ENCODE measurements at places on chromosomes 12 and 14.

- DNase-seq = no peak
These were observed 32.2 kb downstream of the STK38L start for GRCh38 chr12:27276275-27276674.

- DNase-seq = no peak
These were observed 13.9 kb upstream of the TCP11L2 start for GRCh38 chr12:106288494-106289195.

DNA sequence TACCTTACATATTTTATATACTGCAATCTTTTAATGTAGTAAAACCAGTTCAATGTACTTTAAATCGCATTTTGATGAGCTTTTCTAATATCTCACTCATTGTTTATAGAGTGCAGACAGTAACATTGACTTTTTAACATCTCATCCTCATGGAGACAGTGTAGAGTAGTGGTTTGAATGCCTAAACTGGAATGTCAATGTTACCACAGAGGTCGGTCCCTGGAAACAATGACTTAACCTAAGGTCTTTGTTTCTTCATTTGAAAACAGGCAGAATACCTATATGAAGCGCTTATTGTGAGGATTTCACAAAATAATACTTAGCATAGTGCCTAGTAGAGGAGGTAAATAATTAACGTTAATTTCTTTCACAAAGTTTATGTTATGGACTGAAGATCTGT is 5.0 kb downstream of the CDK17 start:
- DNase-seq = no peak

- no peak for DNase-seq
These were observed 12.4 kb downstream of the IL22 start for GRCh38 chr12:68240975-68241374.

- DNase-seq = no peak
These were observed 46.1 kb downstream of the RNFT2 start for GRCh38 chr12:116784238-116784612.

GRCh38 chr12:112346194-112346593 is 36.0 kb downstream of the HECTD4 start:
- no peak for DNase-seq

- DNase-seq = no peak
These were observed 145.0 kb downstream of the BTG1 start for GRCh38 chr12:92000597-92000996.

DNA sequence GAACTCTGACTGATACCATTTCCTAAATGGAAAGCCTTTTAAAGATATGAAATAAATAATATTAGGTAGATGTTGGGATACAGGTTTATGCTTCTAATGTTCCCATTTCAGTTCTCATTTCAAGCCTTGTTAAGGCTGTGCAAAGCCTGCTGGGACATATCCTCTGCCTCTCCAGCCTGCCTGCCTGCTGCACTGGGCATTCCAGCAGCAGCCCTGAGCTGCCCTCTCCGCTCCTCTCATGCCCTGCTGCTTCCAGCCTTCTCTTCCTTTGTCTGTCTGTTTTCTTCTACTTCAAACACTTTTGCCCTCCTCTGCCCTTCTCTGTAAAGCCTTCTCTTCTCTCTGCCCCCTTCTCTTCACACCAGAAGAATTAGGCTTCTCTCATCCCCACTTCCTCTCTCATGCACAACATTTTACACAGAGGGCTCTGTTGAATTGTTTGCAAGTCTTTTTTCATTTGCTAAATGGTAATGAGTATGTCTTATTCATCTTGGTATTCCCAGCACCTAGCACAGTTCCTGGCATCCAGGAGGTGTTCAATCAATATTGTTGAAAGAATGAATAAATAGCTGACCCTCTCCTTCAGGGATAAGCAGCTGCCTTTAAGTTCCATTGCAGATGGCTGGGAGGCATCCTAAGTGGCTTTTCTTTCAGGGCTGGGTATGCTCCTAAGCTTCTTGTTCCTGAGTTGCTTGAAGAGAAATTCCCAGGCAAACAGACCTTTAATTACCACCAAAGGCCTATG is 292.3 kb downstream of the TMEM117 start:
- DNase-seq = no peak

DNA sequence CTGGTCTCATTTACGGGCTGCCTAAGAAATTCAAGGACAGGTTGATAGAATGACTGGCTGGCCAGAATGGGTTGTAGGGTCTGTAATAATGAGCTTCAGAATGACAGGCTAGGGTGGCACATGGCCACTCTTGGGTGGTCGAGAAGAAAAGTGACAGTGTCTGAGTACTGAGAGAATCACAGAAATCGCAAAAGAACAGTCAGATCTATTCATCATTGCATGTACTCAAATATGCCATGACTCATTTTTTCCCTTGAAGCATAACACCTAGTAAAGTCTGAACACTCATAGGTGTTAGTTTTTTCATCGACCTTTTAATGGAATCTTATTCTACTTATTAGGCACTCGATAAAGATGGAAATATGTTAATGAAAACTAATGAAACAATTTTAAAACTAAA is 37.8 kb upstream of the SEL1L start:
- DNase-seq = no peak

DNA sequence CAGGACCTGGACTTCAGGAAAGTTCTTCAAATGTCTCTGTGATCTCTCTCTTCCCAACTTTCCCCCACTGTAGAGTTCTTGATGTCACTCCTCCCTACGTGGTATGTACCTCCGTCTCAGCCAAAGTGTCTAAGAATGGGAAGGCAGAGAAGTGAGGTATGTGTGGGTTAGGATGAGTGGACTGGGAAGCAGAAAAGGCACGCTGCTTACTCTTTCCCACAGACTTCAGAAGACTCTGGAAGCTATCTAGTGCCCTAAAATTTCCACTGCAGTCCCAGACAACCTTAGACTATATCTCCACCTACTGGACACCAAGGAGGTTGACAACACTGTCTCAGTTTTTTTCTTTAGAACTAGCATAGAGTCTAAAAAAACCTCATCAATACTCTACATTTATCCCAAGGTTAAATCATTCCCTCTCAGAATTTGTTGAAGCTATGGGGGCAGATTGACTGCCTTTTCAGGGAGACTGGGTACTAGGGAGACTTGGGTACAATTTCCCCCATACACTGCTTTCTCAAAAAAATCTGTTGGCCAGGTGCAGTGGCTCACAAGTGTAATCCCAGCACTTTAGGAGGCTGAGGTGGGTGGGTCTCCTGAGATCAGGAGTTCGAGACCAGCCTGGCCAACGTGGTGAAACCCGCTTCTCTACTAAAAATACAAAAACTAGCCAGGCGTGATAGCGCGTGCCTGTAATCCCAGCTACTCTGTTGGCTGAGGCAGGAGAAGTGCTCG is 20.6 kb upstream of the ITGA5 start:
- no peak for DNase-seq

DNA sequence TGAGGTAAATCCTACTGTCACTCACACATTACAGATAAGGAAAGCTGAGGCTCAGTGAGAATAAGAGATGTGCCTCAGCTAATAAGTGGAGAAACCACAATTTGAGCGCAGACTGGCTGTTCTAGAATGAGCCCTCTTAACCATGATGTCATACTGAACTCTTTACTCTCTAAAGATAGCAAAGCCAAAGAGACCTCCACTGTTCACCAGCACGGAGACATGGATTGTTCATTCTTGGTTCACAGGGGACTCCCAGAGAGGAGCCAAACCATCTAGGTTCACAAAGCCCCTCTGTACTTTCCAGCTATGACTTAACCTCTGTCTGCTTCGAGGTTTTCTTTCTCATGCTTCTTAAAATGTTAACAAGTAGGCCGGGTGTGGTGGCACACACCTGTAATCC is 32.7 kb upstream of the YARS2 start:
- DNase-seq = no peak

- no peak for DNase-seq
These were observed 94.1 kb downstream of the PIK3C2G start for GRCh38 chr12:18355429-18355828.

- DNase-seq = no peak
These were observed 111.6 kb upstream of the BTG1 start for GRCh38 chr12:92257261-92257660.

DNA sequence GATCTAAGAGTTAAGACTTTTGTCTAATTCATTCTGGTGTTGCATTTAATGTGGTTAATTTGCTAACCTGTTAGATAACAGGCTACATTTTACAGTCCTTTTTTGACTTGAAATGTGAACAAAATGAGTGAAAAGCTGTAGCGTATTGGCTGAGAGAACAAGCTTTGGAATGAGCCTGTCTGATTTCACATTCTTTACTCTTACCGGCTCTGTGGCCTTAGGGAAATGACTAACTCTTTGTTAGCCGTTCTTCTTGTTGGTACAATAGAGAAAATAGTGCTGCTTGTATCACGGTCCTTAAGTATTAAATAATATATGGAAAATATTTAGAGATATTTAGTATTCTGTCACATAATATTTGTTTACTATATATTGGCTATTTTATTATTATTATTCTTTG is 1.9 kb downstream of the MNAT1 start:
- DNase-seq = no peak

DNA sequence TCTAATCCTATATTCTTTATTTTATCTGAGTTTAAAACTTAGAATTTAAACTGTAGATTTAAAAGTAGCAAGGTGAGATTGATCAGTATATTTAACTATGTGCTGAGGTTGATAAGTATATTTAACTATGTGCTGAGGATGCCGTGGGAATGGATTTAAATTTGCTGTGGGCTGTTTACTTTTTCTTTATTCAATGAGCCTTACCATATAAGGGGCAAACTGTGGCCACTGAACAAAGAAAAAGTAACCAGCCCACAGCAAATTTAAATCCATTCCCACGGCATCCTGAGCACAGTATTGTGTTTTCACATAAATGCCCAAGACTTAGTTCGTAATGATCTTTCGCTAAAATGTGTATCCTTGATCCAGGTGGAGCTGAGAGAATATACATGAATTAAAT is 43.1 kb downstream of the PROX2 start:
- no peak for DNase-seq

GRCh38 chr14:97594306-97594705 is 797.1 kb downstream of the VRK1 start:
- no peak for DNase-seq

DNA sequence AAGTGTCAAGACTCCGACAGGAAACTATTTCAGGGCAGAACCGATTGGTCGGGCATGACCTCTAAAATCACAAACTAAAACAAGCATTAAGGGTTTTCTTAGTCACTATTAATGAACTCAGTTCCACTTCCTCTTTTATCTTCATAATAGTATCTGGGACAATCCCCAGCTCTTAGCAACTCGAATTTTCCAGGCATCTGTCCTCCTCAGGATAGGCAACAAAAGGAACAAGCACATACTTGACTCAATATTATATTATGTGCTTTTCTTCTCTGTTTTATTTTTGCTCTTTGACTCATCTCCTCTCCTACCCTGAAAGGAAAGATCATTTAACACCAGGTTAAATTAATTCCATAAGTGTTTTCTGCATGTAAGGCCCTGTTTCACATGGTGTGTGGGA is 638.3 kb upstream of the TBX3 start:
- no peak for DNase-seq

DNA sequence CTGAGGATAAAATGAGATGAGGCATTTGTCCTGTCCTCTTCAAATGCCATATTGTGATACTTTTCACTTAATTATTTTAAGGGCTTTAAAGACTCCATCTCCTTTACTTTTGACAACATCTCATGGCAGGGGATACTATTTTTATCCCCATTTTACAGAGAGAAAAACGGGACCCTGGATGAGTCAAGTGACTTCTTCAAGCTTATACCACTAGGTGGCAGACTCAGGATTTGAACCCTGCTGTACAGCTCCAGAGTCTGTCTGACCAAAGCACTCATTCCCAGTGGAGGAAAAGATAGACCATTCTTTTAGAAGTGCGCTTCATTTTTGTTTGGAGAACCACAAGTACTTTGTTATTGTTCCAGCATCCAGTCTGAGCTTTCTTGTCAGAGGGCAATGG is 1.7 kb upstream of the SMOC1 start:
- DNase-seq = no peak

DNA sequence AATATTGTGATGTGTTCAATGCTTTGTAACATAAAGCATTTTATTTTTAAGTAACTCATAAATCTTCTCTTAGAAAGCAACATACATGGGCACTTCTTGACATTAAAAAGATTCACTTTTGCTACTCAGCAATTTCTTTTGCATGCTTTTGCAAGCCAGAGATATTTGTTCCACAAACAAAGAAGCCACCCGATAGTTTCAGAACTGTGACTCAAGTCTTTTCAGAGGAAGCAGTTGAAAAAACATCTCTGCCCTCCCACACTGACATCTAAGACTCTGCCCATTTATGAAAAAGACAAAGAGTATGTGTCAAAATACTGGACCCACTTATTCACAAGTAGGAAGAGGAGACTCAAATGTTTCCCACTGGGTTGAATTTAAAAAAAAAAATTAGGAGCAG is 7.5 kb downstream of the APPL2 start:
- DNase-seq = no peak

DNA sequence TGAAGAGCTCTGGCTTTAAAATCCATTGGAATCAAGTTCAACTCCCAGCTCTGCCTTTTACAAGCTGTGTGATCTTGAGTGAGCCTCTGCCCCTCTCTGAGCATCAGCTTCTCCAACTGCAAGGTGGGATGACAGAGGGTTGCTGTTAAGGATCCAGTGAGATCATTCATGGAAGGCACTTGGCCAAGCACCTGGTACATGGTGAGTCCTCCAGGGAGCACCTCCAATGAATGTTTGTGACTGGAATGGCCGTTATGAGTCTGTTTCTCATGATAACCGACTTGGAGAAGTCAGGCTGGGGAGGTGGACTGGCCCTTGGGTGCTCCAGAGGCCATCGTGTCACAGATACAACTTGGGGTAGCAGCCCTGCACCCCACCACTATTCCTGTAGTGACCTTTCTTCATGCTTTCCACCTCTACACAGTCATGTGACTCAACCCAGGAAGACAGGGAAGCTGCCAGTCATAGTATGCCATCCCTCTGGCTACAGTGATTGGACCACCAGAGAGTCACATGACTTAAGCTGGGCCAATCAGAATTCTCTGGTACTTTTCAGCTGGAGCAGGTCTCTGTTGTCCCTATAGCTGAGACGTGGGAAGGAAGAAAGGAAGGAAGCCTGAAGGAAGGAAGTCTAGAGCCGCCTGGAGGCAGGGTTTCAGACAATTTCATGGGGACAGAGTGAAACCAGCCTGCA is 146.5 kb upstream of the MYL2 start:
- DNase-seq = no peak

DNA sequence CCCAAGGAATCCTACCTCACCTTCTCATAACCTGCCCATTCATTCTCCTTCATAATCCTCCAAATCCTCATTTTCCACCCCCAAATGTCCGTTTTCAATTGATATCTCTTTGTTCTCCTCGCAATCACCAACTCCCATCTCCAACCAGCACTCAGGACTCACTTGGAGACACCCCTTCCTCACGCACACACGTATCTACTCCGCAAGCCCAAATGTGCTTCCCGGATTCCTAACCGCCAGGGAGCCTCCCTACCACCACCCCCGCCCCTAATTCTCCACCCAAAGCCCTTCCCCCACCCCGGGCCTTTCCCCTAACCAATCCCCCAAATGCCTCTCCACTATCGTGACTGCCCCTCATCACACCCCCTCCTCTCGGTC is 304 bp downstream of the KCTD10 start:
- no peak for DNase-seq

- DNase-seq = no peak
These were observed 116.4 kb downstream of the NTF3 start for GRCh38 chr12:5548152-5548943.

Measured in nephron progenitor cell (in vitro differentiated cells).